ENCODE measurements at places on chromosomes 3 and 15. TPM values are rescaled to one million over a fixed set of nuclear protein-coding genes. Genes with fewer than 3 reads are reported as not detected.

- peak; percentile 42 for DNase-seq
Measured at GRCh38 chr3:17011728-17012338, 127.1 kb downstream of the PLCL2 start.

- DNase-seq, result no peak
Measured at GRCh38 chr15:76178296-76179000, 118.7 kb downstream of the TMEM266 start.

GRCh38 chr15:28960979-28961378 is 75.2 kb downstream of the APBA2 start:
- no peak for DNase-seq

- DNase-seq, result no peak
Measured at GRCh38 chr15:99909592-99910295, 176.5 kb upstream of the LYSMD4 start.

DNA sequence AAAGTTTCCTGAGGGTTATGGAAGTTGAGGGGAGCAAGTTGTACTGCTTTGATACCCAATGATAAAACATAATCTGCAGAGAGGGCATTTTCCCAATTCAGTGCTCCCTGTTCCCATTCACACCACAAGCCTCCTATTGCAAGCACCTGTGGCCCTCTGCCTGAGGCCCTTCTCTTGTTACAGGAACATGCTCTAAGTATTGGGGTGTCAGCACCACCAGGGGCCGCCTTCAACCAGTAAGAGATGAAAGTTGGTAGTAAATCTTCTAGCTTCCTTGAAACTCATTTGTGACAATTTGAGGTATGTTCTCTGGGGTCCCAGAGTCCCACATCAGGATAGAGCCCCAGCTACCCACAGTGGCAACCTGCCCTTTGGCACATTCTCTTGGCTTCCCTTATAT is 265.4 kb upstream of the ARHGEF26 start:
- DNase-seq, result no peak

GRCh38 chr15:32718821-32719716 is 1.3 kb downstream of the GREM1 start:
- peak; percentile 9 for DNase-seq

SLC2A2 gene
- polyA plus RNA-seq, result 5.9 TPM

- no peak for DNase-seq
Measured at GRCh38 chr3:82085356-82085755, 323.9 kb upstream of the GBE1 start.

GRCh38 chr3:10338591-10339353 is 17.9 kb upstream of the SEC13 start:
- no peak for DNase-seq

POMGNT2 gene
- polyA plus RNA-seq, result 13.5 TPM

IL17RE gene
- 8.0 TPM for polyA plus RNA-seq

- DNase-seq, result no peak
Measured at GRCh38 chr3:186100398-186100797, 8.5 kb downstream of the ETV5 start.

DNA sequence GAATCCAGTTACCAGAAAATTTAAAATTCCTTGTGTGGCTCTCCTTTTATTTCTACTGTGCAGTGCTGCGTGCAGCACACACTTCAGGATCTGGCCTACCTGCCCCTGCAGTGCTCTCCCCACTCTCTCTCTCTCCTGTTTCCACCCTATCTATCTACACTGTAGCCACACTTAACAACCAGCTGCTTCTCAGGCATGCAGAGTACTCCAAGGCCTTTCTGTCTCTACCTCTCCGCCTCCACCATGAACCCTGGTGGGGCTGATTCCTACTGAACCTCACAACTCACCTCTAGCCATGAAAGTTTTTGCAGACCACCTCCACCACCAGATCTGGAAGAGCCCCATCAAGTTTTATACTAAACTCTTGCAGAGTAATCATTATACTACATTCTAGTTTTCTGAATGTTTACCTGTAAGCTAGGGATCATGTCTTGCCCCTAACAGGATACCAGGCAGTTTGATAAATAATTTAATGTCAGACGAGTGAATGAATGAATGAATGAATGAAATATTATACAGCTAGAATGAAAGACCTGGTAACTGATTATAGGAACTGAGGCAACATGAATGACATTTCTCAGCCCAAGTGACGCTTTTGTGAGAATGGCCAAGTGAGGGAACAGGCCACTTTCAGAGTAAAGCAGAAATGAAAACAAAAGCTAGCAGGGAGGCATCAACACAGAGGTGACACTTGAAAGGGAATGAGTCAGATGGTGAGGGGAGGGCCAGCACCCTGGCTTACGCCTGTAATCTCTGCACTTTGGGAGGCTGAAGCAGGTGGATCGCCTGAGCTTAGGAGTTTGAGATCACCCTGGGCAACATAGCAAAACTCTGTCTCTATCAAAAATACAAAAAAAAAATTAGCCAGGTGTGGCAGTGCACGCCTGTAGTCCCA is 363.5 kb downstream of the FOXP1 start:
- no peak for DNase-seq

IQCF5 gene
- not detected for polyA plus RNA-seq

DNA sequence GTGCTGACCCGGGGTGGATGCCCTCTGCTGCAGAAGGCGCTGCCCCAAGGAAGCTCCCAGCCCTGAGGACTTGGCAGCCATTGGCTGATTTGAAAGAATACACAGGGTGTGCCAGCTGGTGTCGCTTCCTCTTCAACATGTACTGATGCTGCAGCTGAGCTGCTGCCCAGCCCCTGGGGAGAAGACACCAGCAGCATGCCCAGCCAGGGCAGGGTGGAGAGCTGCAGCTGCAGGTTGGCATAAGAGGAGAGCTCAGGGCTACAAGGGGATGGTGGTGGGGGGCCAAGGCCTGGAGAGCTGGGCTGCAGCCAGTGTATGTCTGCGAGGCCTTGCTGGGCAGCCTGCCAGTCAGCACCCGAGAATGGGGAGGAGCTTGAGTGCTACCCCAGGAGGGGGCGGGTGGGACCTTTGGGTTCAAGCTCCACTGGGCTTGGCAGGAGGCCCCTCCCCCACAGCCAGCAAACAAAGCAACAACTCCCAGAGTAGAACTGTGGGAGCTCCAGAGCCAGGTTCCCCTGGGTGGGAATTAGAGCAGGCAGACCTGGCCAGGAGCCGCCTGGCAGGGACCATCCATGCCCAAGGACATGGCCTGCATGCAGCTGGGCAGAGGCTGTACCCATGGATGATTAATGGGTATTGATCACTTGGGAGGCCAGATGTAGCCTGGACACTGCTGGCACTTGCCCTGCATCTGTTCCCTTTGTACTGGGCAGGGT is 9.2 kb upstream of the SEMA4B start:
- peak; percentile 92 for DNase-seq

- no peak for DNase-seq
Measured at GRCh38 chr15:43531018-43531670, 13.7 kb downstream of the MAP1A start.

GRCh38 chr3:156576651-156577348 is 21.9 kb upstream of the SSR3 start:
- no peak for DNase-seq

- DNase-seq, result no peak
Measured at GRCh38 chr15:57224664-57225063, 151.6 kb upstream of the CGNL1 start.

DNA sequence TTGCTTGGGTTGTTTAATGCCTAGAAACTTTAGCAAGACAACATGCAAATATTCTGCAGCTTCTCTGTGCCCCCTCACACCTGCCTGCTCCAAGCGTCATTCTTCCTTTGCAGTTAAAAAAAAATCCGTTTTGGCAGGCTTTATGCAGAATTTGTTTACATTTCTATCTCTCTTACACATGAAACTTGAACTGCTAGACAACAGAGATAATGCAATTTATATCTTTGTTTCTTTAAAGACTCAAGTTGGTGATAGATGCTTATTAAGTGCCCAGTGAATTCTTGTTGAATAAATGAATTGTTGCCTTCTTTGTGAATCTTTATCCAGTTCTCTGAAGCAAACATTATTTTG is 53.2 kb downstream of the CHST2 start:
- no peak for DNase-seq

GRCh38 chr3:126956361-126956760 is 26.6 kb upstream of the PLXNA1 start:
- no peak for DNase-seq

- DNase-seq, result no peak
Measured at GRCh38 chr3:194203482-194204041, 67.6 kb downstream of the HES1 start.

HAUS2 gene
- 5.4 TPM for polyA plus RNA-seq

UCN2 gene
- polyA plus RNA-seq, result not detected

SCAANT1 gene
- not detected for polyA plus RNA-seq

DNA sequence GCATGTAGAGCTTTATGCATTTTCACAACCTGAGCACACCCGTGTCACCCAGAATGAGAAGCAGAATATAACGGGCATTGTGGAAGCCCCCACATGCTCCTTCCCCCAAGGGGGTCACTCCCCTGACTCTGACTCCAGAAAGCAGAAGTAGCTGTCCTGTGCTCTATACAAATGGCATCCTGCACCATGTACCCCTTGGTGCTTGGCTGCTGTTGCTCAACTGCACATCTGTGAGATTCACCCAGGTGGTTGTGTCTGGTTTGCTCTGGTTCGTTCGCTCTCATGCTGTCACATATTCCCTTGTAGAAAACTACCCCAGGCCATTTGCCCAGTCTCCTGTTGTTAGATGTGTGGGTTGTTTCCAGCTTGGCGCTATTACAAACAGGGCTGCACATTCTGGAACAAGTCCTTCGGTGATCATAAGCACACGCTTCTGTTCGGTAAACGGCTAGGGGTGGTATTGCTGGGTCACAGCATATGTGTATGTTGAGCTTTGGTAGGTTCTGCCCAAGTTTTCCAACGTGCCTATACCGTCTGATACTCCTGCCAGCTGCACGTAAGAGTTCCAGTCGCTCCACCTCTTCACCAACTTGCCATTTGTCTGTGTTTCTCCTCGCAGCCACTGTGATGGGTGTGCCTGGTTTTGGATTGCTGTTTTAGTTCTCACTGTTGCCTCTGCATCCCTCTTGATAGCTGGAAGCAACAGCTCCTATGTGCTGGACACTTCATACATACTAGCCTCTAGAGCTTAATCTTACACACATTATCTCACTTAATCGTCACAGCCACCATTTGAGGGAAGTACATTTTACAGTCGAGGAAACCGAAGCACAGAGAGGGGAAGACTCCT is 65.4 kb upstream of the SLC6A6 start:
- DNase-seq, result no peak

GRCh38 chr3:4756057-4756775 is 223.0 kb upstream of the BHLHE40 start:
- DNase-seq, result no peak

GRCh38 chr15:39801641-39802309 is 19.1 kb upstream of the FSIP1 start:
- DNase-seq, result no peak

PGBD4 gene
- polyA plus RNA-seq, result 0.85 TPM

DNA sequence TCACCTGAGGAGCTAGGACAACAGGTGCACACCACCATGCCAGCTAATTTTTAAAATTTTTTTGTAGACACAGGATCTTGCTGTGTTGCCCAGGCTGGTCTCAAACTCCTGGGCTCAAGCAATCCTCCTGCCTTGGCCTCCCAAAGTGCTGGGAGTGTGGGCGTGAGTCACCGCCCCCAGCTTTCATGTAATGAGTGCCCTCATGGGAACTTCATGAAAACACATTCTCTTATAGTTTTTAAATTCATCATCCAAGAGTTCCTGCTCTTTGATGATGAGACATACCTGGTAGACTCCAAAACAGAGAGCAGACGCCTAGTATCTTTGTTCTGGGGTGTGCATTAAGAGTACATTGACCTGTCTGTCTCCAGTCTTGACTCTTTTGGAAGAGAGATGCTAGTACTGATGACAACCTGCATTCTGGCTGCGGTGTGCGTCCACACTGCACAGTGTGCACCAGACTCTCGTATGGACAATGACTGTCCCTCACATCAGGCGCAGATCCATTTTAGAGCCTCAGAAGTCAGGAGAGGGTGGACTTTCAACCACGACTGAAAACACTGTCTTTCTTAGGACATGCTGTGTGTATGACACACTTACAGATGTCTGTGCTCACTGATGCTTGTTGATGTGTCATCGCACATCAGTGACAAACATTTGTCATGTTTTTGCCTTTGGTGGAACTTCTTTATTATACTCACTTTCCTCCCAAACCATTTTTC is 2.0 kb downstream of the NRROS start:
- no peak for DNase-seq
